ENCODE measurements at places on chromosomes 5 and 9. TPM values are rescaled to one million over a fixed set of nuclear protein-coding genes. Genes with fewer than 3 reads are reported as not detected.

CYLC2 gene
- total RNA-seq, result not detected

CDKN2B-AS1 gene
- total RNA-seq, result 0.52 TPM

TRIP13 gene
- 5.7 TPM for total RNA-seq

PCDHGA4 gene
- 1.0 TPM for total RNA-seq

SRA1 gene
- 15.1 TPM for total RNA-seq

C5orf58 gene
- total RNA-seq, result not detected

Data from skeletal muscle tissue (tissue), 5 donors.